ENCODE measurements at places on chromosomes 3 and 15.

DNA sequence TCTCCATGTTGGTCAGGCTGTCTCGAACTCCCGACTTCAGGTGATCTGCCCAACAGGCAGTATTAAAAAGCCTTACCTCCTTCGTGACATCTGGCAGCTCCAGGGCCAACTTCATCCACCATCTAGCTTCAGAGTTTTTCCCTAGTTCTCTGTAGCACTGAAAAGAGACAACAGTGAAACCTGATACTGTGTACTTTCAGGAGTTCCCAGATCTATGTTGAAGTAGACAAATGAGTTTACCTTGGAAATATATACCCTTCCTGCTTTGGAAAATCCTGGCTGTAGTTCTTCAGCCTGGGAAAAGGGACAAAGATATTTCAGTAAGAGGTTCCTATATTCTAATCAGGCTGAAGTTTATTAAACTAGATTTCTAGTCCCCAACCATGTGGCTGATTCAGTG is 18.0 kb downstream of the RMDN3 start:
- DNase-seq: no peak

GRCh38 chr3:63199606-63200005 is 78.5 kb upstream of the SYNPR start:
- DNase-seq: no peak

GRCh38 chr3:21894459-21895340 is 143.7 kb upstream of the ZNF385D start:
- DNase-seq: no peak

GRCh38 chr3:132283440-132283839 is 33.8 kb upstream of the ACP3 start:
- DNase-seq: no peak

DNA sequence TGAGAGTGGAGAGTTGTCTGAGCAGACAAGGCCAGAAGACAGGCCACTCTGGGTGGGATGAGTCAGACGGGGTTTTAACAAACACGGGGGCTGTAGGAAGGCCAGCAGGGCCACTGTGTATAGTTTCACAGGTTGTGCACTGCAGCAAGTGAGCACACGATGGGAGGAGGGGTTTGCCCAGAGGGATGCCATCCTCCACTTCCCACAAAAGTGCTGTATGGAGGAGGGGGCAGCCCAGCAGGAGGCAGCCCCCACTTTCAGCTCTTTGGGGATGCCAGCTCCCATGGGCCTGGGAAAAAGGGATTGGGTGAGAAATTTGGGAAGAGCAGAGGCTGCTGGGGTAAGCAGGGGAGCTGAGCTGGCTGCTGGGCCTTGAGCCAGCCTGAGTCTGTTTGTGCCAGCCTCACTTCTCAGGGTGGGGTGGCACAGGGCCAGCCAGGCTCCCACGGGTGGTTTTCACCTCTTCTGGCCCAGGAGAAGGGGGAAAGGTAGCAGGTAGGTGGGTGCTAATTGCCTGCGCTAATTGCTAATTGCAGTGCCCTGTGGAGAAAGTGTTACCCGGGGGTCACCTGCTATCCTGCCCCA is 6.7 kb downstream of the ZBTB47 start:
- DNase-seq: no peak

All from cortex of kidney (tissue), 1 donor.